ENCODE measurements at places on chromosomes 1 and 21. TPM values are rescaled to one million over a fixed set of nuclear protein-coding genes. Genes with fewer than 3 reads are reported as not detected.

Gene MTF2
- 15.1 TPM for total RNA-seq

Gene FCN3
- total RNA-seq: not detected

Gene NIBAN1
- 40.5 TPM for total RNA-seq

Gene ERO1B
- total RNA-seq: 26.7 TPM

Gene SLC35A3
- total RNA-seq: 31.2 TPM
